ENCODE measurements at places on chromosomes 13 and 19. TPM values are rescaled to one million over a fixed set of nuclear protein-coding genes. Genes with fewer than 3 reads are reported as not detected.

DNA sequence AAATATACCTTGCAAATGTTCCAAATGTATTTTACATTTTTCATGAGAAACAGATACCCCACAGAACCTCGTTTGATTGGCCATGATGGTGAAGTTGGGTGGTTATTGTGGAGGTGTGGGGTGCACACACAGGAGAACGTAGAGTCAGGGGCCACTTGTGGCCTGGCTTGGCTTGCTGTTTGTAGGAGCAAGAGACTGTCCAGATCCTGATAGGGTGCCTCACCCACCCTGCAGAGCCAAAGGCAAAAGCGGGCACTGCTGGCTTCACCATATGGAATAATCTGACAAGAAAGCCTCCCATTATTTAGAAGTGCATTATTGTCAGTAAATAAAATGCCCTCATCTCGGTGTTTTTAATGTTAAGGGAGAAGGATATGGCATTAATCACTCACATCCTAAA lies 330.2 kb downstream of the TEX29 start:
- no peaks in the 10 kb centered on the region for H3K36me3 ChIP-seq
- H3K4me1 ChIP-seq, result no peaks in the 10 kb centered on the region
- DNase-seq, result no peak
- no peak overlapping the region for H3K4me3 ChIP-seq
- no peaks in the 10 kb centered on the region for H3K27me3 ChIP-seq

DNA sequence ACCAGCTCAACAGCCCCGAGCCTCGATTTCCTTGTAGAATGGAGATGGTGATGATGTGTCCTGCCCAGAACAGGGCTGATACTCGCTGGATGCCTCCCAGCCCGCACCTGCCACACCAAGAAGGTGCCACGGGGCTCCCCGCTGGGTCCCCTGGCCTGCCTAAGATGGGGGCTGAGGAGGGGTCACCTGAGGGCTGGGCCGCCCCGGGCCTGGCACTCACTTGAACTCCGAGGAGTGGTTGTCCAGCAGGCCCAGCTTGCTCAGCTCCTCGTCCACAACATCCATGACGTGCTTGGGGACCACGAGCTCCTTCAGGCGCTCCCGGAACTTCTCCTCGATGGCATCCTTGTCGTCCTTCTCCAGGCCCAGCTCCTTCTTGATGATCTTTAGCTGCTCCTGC lies 14.4 kb downstream of the LONP1 start:
- H3K4me3 ChIP-seq, result no peak overlapping the region
- H3K36me3 ChIP-seq, result peaks cover 69% of the 10 kb centered on the region
- no peak for DNase-seq

DNA sequence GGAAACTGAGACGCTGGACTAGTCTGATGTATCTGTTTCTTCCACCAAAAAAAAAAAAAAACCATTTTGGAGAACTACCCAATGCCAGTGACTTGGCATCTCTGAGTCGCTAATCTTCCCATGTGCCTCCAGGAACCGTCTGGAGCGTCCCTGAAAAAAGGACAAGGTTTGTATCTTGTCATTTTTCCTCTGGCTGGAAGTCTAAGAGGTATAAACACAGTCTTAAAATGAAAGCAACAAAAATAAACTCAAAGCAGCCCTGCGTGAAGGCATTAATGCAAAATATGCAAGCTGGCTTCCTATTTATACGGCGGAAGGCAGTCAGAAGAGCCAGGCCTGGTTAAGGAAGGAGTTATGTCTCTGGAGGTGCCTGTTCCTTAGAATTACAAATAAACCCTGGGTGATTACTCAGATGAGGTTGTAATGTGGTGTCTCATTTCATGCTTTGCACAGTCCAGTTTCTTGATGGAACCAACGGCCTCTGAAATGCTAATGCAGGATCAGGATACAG lies 20.3 kb downstream of the ACTN4 start:
- no peaks in the 10 kb centered on the region for H3K27me3 ChIP-seq
- H3K4me1 ChIP-seq, result peaks cover 39% of the 10 kb centered on the region
- H3K4me3 ChIP-seq, result no peak overlapping the region
- peak overlapping the region; percentile 84 for H3K27ac ChIP-seq

DNA sequence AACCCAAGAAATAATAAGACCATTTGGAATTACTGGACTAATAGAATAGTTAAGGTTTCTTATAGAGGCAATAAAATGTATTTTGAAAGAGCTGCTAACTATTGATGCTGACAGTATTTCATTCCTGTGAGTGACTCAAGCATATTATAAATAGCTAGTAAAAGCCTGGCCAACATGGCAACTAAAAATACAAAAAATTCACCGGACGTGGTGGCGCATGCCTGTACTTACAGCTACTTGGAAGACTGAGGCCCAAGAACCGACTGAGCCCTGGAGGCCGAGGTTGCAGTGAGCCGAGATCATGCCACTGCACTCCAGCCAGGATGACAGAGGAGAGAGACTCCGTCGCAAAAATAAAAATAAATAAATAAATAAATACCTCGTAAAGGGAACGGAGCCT lies 5.4 kb upstream of the ICAM3 start:
- H3K27me3 ChIP-seq, result no peaks in the 10 kb centered on the region
- no peaks in the 10 kb centered on the region for H3K36me3 ChIP-seq
- H3K4me3 ChIP-seq, result no peak overlapping the region

GRCh38 chr13:93217721-93218261 lies 8.8 kb upstream of the GPC6 start:
- H3K4me1 ChIP-seq, result peaks cover 3% of the 10 kb centered on the region
- H3K27me3 ChIP-seq, result no peaks in the 10 kb centered on the region
- no peak for DNase-seq
- no peak overlapping the region for H3K27ac ChIP-seq

- DNase-seq, result no peak
- H3K27me3 ChIP-seq, result no peaks in the 10 kb centered on the region
- no peaks in the 10 kb centered on the region for H3K4me1 ChIP-seq
- no peak overlapping the region for H3K27ac ChIP-seq
- peaks cover 28% of the 10 kb centered on the region for H3K36me3 ChIP-seq
- no peak overlapping the region for H3K4me3 ChIP-seq
These were observed 65.6 kb downstream of the RBM26 start for GRCh38 chr13:79340490-79340889.

DNA sequence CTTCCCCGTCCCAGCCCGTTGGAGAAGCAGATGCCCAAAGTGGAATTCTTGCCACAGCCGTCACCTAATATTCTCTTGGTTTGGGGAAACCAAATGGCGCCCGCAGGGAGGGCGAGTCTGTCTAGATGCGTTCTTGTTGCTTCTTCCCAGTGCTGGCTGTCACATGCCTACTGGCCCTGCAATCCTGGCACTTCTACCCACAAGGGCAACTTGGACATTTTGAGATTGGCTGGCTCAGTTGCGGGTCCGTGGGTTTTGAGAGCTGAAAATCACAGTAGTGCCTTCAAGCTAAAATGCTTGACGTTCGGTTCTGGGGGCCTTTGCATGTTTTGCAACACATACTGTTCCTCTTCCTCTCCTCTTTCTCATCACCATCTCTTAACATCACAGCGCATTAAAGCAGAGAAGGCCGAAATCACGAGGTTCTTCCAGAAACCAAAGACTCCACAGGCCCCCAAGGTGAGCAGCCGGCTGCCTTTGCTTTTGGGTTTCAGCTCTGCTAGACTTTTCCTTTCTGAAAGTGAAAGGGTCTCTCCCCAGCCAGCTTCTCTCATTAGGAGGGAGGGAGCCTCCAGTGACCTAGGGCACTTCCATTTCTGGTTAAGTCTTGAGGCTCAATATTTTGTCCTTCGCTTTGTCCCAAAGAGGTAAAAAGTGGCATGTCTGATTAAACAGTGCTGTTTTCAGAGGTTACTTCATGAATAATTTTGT lies 21.1 kb downstream of the CHAF1A start:
- no peak overlapping the region for H3K27ac ChIP-seq
- H3K4me3 ChIP-seq, result no peak overlapping the region
- peaks cover 27% of the 10 kb centered on the region for H3K36me3 ChIP-seq
- H3K4me1 ChIP-seq, result no peaks in the 10 kb centered on the region

GRCh38 chr19:18478545-18479311 lies 40.8 kb upstream of the ISYNA1 start:
- H3K27ac ChIP-seq, result no peak overlapping the region
- H3K27me3 ChIP-seq, result no peaks in the 10 kb centered on the region
- DNase-seq, result no peak
- H3K4me1 ChIP-seq, result no peaks in the 10 kb centered on the region
- H3K36me3 ChIP-seq, result no peaks in the 10 kb centered on the region

GRCh38 chr13:53068585-53069520 lies 40.2 kb downstream of the OLFM4 start:
- no peak for DNase-seq
- no peaks in the 10 kb centered on the region for H3K36me3 ChIP-seq
- no peak overlapping the region for H3K27ac ChIP-seq

DNA sequence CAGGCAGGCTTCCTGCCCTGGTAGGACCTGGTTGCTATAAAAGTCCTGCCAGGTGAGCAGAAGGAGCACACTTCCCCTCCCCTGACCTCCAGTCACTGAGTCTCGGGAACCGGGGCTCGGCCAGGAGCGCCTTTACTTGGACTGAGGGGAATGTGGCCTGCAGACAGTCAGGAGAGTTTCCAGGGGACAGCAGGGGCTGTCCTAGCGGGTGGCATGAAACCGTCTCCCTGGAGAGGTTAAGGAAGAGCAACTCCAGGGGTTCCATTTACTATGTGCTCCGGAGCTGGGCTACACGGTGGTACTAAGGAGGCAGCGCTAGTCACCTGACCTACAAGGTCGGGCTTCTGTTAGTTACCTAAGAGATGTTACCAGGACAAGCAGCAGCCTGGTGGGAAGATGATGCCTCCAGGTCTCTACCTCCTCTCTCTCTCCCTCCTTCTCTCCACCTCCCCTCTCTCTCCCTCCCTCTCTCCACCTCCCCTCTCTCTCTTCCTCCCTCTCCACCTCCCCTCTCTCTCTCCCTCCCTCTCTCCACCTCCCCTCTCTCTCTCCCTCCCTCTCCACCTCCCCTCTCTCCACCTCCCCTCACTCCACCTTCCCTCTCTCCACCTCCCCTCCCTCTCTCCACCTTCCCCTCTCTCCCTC lies 4.1 kb upstream of the CNOT3 start:
- H3K4me1 ChIP-seq, result peaks cover under 1% of the 10 kb centered on the region
- H3K27me3 ChIP-seq, result no peaks in the 10 kb centered on the region
- no peak overlapping the region for H3K4me3 ChIP-seq
- DNase-seq, result peak; percentile 63
- no peak overlapping the region for H3K27ac ChIP-seq

DNA sequence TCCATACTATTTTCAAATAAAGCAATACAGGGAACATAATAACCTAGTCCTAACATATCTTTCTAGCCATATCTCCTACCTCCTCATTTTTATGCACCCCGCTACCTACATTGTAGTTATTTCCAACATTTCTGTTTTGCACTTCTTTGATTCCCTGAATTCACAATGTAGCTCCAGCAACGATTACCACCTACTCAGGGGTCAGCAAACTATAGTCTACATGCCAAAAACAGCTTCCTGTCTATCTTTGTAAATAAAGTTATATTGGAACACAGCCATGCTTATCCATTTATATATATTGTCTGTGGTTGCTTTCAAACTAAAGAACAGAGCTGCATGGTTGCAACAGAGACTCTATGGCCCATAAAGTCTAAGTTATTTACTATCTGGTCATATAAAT lies 16.7 kb downstream of the MYCBP2 start:
- H3K27me3 ChIP-seq, result no peaks in the 10 kb centered on the region
- H3K4me3 ChIP-seq, result no peak overlapping the region
- no peak for DNase-seq
- H3K4me1 ChIP-seq, result no peaks in the 10 kb centered on the region
- H3K36me3 ChIP-seq, result no peaks in the 10 kb centered on the region

DNA sequence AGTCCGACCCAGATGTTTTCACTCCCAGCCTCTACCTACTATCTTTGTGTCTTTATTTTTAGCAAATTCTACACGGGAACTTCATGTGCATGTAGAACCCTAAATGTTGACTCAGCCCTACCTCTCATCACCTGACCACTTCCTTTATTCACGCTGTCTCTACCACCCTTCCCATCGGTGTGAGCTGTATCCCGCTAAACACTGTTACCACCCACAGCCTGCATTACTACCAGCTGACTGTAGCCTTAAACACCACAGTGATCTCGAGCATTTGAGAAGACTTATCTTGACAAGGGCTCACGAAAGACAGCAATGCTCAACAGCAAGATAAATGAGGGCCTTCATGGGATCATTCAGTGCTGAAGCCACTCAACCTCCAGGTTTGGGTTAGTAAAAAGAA lies 15.1 kb downstream of the NCR1 start:
- H3K4me3 ChIP-seq, result no peak overlapping the region
- no peaks in the 10 kb centered on the region for H3K4me1 ChIP-seq
- H3K36me3 ChIP-seq, result no peaks in the 10 kb centered on the region
- H3K27me3 ChIP-seq, result no peaks in the 10 kb centered on the region
- no peak overlapping the region for H3K27ac ChIP-seq

GRCh38 chr19:19119325-19120237 lies 18.7 kb downstream of the TMEM161A start:
- no peak overlapping the region for H3K27ac ChIP-seq
- H3K4me3 ChIP-seq, result no peak overlapping the region
- peaks cover 10% of the 10 kb centered on the region for H3K4me1 ChIP-seq

GRCh38 chr13:59479629-59480028 lies 684.1 kb downstream of the DIAPH3 start:
- H3K4me1 ChIP-seq, result peaks cover 21% of the 10 kb centered on the region
- no peak for DNase-seq
- no peaks in the 10 kb centered on the region for H3K36me3 ChIP-seq
- no peak overlapping the region for H3K27ac ChIP-seq

DNA sequence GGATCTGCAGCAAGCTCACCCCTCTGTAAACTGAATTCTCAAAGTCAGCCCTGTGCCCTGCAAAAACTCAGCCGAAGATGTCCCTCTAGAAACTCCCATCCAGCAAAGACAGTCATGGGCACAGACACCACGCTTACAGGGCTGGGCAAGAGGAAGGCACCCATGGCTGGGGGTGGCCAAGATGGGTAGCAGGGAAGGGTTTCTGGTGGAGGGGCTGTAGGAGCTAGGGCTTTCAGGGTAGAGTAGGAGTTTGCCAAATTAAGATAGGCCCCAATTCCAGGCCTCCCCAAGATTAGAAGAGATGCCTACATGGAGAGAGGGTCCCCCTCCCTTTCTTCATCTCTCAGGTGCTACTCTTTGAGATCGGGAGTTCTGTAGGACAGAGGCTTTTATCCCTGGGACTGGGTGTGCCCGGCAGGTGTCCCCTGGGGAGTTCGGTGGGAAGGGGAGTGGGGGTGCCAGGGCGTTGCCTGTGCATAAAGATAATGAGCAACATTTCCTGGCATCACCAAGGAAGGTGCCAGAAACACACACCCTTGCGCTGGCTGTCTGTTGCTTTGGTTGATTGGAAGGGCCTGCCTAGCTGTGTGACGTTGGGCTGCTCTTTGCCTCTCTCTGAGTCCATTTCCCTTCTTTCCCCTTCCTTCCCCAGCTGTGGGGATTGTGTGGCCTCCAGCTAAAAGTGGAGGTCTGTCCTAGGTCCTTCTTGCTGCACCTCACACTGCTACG lies 9.4 kb downstream of the NRTN start:
- no peaks in the 10 kb centered on the region for H3K27me3 ChIP-seq
- no peaks in the 10 kb centered on the region for H3K4me1 ChIP-seq
- no peak overlapping the region for H3K27ac ChIP-seq
- H3K36me3 ChIP-seq, result no peaks in the 10 kb centered on the region
- no peak overlapping the region for H3K4me3 ChIP-seq
- no peak for DNase-seq

ZNF682 gene
- 21.7 TPM for total RNA-seq

STK11 gene
- total RNA-seq, result 70.7 TPM

SLITRK1 gene
- total RNA-seq, result 3.4 TPM

HIPK4 gene
- total RNA-seq, result 0.29 TPM

SELENOW gene
- 361 TPM for total RNA-seq

ZNF506 gene
- 8.3 TPM for total RNA-seq

ZNF546 gene
- 1.9 TPM for total RNA-seq
